Activated naive CD8-positive, alpha-beta T cell treated with anti-CD3 and anti-CD28 coated beads for 36 hours (primary cell): ENCODE measurements at places on chromosomes 2 and 18.

- H3K27me3 ChIP-seq: peaks cover 54% of the 10 kb centered on the region
- H3K36me3 ChIP-seq: no peaks in the 10 kb centered on the region
- no peak for DNase-seq
- H3K4me1 ChIP-seq: peaks cover 4% of the 10 kb centered on the region
- H3K27ac ChIP-seq: no peak overlapping the region
Measured at GRCh38 chr2:20222014-20222768, 2.7 kb downstream of the SDC1 start.

- H3K4me3 ChIP-seq: no peak overlapping the region
- no peaks in the 10 kb centered on the region for H3K36me3 ChIP-seq
- H3K27me3 ChIP-seq: no peaks in the 10 kb centered on the region
- no peaks in the 10 kb centered on the region for H3K4me1 ChIP-seq
Measured at GRCh38 chr2:66782780-66783361, 347.9 kb downstream of the MEIS1 start.

DNA sequence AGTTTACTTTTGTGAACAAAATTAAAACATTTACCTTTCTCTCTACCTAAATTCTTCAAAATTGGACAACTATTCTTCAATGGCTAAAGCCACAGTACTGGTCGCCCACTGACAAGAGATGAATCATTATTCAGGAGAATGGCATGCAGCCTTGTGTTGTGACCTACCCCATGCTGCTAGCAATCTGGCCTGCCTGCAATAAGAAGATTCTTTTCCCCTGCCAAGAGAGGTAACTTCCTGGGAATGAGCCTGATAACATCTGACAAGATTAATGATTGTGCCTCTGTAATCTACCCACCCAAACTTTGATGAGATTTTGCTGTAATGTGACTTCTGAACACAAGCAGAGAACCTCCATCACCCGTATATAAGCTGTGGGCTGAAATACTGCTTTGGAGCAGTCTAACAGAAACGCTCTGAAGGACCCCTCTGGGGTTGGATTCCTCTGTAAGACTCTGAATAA lies 47.0 kb upstream of the ST3GAL5 start:
- H3K4me1 ChIP-seq: peaks cover 26% of the 10 kb centered on the region
- H3K27ac ChIP-seq: no peak overlapping the region
- peaks cover 8% of the 10 kb centered on the region for H3K27me3 ChIP-seq
- DNase-seq: no peak

DNA sequence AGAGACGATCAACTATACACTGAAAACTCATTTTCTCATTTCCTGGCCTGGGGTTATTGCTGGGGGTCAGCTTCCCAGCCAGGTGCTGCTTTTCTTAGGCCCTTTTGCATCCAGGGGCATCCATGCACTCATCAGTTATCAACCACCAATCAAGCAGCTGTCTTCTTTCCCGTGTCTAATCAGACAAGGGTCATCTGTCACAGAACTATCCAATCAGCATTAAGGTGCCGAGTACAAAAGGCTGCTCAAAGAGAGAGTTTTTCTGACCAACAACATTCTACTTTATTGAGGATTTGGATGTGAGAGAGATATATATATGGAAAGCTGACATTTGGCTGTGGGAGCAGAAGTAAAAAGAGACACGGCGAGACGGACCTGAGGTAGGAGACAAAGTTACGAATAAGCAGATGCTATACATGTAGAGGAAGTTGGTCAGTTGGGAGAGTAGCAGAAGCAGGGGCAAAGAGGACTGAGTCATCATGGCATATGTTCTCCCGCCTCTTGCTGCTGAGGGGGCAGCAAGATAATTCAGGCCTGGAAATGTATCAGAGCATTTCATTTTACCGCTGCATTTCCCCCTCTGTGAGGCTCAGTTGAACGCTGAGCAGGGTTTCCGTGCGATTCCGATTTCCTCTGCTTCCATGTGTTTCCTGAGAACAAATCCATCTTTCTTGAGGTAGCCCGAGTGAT lies 129.3 kb downstream of the NUP35 start:
- H3K4me3 ChIP-seq: no peak overlapping the region
- DNase-seq: no peak
- H3K36me3 ChIP-seq: no peaks in the 10 kb centered on the region
- no peak overlapping the region for H3K27ac ChIP-seq
- no peaks in the 10 kb centered on the region for H3K4me1 ChIP-seq

DNA sequence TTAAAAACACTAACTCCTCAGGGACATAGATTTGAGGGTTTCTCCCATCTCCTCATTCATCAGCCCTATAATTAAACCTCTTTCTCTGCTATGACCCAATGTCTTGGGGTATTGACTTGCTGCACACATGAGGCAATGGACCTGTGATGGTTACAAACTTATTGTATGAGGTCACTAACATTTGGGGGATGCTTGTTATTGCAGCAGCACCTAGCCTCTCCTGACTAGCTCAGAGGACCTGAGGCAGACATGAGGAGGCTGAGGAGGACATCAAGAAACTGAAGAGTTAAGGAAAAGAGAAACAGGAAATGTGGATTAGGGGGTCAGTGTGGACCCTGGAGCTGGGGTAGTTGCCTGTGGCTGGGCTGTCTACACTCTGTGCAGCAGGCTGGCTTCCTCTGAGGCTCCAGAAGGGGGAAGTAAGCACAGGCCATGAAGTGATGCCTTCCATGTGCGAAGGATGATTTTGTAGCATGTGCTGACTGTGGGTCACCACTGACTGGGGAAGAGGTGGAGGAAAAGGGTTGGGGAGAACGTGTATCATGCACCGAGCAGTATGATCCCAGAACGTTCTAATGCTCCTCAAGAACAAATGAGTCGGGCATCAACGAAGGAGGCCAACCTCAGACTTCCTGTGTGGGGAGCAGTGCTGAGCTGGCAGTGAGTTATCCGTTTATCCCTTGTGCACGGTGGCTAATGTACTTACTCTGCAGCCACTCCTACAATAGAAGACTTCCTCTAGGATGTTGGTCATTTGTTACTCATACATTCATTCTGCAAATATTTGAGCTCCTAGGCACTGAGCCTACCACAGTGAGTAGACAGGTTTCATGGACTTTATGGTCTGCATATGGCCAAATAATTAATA lies 42.1 kb upstream of the RFX8 start:
- H3K27me3 ChIP-seq: no peaks in the 10 kb centered on the region
- peaks cover 6% of the 10 kb centered on the region for H3K36me3 ChIP-seq
- H3K4me3 ChIP-seq: no peak overlapping the region
- DNase-seq: no peak
- no peak overlapping the region for H3K27ac ChIP-seq

- H3K36me3 ChIP-seq: no peaks in the 10 kb centered on the region
- H3K27ac ChIP-seq: no peak overlapping the region
- DNase-seq: no peak
- peaks cover 10% of the 10 kb centered on the region for H3K4me1 ChIP-seq
Measured at GRCh38 chr2:127579231-127579630, 43.7 kb downstream of the MYO7B start.

DNA sequence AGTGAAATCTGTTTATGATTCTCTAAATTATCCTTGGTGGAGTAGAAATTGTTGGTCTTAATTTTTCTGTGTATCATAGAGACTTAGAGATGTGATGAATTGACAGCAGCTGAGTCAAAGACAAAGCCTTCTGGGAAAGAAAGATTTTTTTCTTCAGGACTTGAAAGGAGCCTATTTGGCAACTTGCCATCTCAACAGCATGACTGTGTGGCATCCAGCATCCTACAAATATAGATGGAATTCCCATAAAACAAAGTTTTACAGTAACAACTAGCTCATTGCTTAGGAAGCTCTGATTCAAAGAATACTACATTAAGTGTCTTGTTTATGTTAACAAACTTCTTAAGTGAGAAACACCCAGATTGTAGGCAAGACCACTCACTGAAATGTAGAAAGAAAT lies 79.2 kb upstream of the SETBP1 start:
- H3K27ac ChIP-seq: no peak overlapping the region
- no peaks in the 10 kb centered on the region for H3K36me3 ChIP-seq
- peaks cover 7% of the 10 kb centered on the region for H3K4me1 ChIP-seq
- DNase-seq: no peak
- no peak overlapping the region for H3K4me3 ChIP-seq

DNA sequence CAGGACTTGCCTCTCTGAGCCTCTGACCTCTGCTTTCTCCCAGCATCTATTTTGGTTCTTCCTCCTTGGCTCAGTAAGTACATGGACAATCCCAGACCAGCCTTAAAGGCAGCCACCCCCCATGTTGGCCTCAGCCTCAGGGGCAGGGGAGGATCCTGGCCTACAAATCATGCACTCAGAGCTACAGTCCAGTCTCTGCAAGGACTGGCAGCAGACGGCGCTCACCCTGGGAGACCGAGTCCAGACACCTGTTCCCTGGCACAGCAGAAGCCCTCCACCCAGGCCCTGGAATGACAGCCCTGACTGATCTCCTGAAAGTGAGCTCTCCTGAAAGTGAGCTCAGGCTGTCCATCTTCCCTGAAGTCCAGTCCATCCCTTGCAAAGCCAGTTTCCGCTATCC lies 25.7 kb upstream of the PTPN4 start:
- H3K36me3 ChIP-seq: no peaks in the 10 kb centered on the region
- no peak for DNase-seq
- H3K27ac ChIP-seq: no peak overlapping the region

DNA sequence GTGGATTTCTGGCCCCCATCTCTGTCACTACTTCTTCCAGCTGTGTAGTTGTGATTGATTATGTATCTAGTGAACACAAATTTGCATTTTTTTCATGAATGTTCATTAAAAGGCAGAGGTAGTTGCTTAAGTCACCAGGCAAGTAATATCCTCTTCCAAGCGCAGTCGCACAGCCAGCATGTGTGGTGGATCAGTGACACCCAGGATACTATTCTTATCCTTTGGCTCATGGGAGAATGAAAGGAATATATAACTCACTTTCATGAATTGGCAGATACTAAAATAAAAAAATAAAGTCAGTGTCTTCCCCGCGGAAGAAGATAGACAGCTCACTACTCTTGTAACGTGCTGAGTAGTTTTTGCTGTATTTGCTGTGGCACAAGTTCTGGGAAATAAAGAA lies 387.8 kb downstream of the CDH7 start:
- no peak overlapping the region for H3K4me3 ChIP-seq
- no peaks in the 10 kb centered on the region for H3K27me3 ChIP-seq
- no peaks in the 10 kb centered on the region for H3K36me3 ChIP-seq
- no peak overlapping the region for H3K27ac ChIP-seq
- no peak for DNase-seq

GRCh38 chr2:16194096-16194390 lies 253.7 kb downstream of the MYCN start:
- H3K36me3 ChIP-seq: no peaks in the 10 kb centered on the region
- H3K27me3 ChIP-seq: no peaks in the 10 kb centered on the region
- no peak for DNase-seq
- H3K4me3 ChIP-seq: no peak overlapping the region

DNA sequence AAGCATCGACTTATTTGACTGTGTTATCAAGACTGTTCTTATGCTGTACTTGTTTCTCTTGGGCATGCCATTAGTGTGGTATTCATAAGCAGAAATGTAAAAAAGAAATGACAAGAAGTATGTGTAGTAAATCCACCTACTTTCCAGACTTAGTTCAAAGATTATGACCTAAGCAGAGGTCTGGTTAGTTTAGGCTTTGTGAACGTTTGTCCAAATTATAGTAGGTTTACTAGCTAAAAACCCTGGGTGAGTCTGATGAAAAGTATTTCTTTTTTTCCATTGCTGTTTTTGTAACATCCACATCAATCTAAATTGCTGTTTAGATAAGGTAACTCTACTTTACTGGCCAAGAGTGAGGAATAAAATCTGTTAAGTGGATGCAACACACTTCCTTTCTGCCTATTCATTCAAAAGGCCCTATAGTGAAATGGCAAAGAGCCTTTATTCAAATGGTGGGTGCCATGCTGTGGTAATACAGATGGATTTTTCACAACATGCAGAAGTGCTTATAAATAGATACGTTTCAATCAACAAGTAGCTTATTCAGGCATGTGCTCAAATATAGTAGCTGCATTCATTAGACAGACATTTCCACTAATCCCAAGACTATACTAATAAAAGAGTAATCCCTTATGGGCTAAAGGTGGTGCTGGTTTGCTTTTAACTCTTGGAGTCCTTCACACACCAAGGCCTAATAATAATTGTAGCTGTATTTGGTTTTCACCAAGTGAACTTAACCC lies 122.5 kb upstream of the LTBP1 start:
- H3K36me3 ChIP-seq: peaks cover 9% of the 10 kb centered on the region
- no peak overlapping the region for H3K4me3 ChIP-seq
- H3K4me1 ChIP-seq: no peaks in the 10 kb centered on the region
- no peak overlapping the region for H3K27ac ChIP-seq
- H3K27me3 ChIP-seq: no peaks in the 10 kb centered on the region
- no peak for DNase-seq

DNA sequence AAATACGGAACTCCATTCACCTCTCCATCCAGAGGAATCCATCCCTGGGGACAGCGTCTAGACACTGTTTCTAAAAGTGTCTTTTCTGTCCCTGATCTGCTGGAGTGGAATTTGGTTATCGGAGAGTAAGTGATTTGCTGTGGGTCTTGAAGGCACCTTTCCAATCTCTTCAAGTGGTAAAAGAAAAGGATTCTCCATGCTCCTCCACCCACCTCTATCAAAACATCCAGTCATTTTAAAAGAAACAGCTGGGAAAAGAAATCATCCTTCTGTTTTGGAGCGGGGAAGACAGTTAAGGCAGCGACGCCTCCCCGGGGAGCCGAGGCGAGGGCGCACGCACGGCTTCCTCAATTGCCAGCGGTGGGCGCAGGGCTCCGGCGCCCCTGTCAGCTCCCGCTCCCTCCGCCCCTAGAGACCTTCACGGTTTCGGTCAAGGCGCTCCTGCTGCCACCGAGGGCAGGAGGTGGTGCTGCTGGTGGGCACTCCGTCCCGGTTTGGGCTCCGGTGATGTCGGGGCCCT lies 547 bp downstream of the SLC35F5 start:
- H3K36me3 ChIP-seq: peaks cover 10% of the 10 kb centered on the region
- peaks cover 26% of the 10 kb centered on the region for H3K4me1 ChIP-seq
- no peaks in the 10 kb centered on the region for H3K27me3 ChIP-seq
- peak overlapping the region; percentile 96 for H3K4me3 ChIP-seq
- peak overlapping the region; percentile 84 for H3K27ac ChIP-seq
- peak; percentile 71 for DNase-seq

DNA sequence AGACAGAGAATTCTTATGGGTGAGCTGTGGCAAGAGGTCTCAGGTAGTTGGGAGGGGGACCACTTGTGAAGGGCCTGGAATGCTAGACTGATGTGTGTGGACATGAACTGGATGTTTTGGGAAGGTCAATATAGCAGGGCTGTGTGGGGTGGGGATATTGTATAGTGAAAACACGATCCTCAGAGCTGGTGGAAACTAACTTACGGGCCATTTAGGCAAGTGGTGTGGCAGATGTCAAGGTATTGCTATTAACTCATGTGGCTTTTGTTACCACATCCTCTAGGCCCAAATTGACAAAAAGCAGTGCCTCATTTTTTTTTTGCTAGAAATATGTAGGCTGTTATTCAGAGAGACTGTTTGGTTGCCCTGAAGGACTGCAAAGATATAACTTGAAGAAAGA lies 8.0 kb upstream of the GALNT1 start:
- peaks cover 5% of the 10 kb centered on the region for H3K27me3 ChIP-seq
- DNase-seq: no peak
- H3K36me3 ChIP-seq: peaks cover 14% of the 10 kb centered on the region
- H3K4me3 ChIP-seq: no peak overlapping the region
- peaks cover 28% of the 10 kb centered on the region for H3K4me1 ChIP-seq

GRCh38 chr2:205086662-205087061 lies 541.4 kb downstream of the PARD3B start:
- no peak overlapping the region for H3K4me3 ChIP-seq
- H3K36me3 ChIP-seq: no peaks in the 10 kb centered on the region
- DNase-seq: no peak
- H3K27ac ChIP-seq: no peak overlapping the region
- H3K4me1 ChIP-seq: peaks cover 9% of the 10 kb centered on the region

- DNase-seq: no peak
- no peak overlapping the region for H3K4me3 ChIP-seq
- H3K27me3 ChIP-seq: no peaks in the 10 kb centered on the region
- no peaks in the 10 kb centered on the region for H3K36me3 ChIP-seq
- H3K27ac ChIP-seq: no peak overlapping the region
- peaks cover 15% of the 10 kb centered on the region for H3K4me1 ChIP-seq
Measured at GRCh38 chr18:56900195-56901094, 246.4 kb upstream of the BOD1L2 start.
